ENCODE measurements at places on chromosomes 5 and 9.

DNA sequence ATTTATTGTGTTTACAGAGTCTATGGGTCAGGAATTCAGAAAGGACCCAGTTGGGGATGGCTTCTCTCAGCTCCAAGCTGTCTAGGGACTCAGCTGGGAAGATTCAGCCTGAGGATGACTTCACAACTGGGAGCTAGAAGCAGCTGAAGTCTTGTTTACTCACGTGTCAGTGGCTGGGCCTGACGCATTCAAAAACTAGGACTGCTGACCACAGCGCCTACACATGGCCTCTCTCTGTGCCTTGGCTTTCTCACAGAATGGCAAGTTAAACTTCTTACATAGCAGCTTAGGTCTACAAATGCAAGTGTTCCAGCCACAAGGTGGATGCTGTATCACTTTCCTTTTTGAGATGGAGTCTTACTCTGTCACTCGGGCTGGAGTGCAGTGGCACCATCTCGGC, 16.3 kb upstream of the PPP2CA start:
- peaks cover 18% of the 10 kb centered on the region for H3K27me3 ChIP-seq
- H3K4me1 ChIP-seq: no peaks in the 10 kb centered on the region
- no peak for DNase-seq
- H3K27ac ChIP-seq: no peak overlapping the region
- no peak overlapping the region for H3K4me3 ChIP-seq
- H3K36me3 ChIP-seq: no peaks in the 10 kb centered on the region

DNA sequence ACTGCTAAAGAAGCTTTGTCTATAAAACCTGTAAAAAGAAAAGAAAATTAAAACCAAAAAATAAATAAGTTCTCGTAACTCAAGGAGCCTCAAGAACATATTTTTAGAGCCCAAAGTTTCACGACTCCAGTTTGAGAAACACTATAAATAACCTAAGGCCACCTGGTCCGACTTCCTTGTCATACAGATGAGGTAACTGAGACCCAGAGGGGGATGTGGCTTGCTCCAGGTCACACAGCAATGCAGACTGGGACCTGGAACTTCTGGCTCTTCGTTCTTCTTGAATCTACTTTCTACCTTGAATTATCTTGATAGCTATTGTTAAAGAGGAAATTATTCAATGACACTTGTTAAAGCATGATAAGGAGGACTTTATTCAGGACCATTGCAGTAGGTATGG, 514.8 kb downstream of the CDK5RAP2 start:
- H3K4me3 ChIP-seq: no peak overlapping the region
- H3K27me3 ChIP-seq: no peaks in the 10 kb centered on the region
- no peak overlapping the region for H3K27ac ChIP-seq
- H3K36me3 ChIP-seq: no peaks in the 10 kb centered on the region
- no peaks in the 10 kb centered on the region for H3K4me1 ChIP-seq

- peaks cover 47% of the 10 kb centered on the region for H3K4me1 ChIP-seq
- H3K27ac ChIP-seq: no peak overlapping the region
- no peak for DNase-seq
- H3K36me3 ChIP-seq: peaks cover 3% of the 10 kb centered on the region
- no peak overlapping the region for H3K4me3 ChIP-seq
Measured at GRCh38 chr9:126468141-126468825, 141.7 kb downstream of the MVB12B start.

DNA sequence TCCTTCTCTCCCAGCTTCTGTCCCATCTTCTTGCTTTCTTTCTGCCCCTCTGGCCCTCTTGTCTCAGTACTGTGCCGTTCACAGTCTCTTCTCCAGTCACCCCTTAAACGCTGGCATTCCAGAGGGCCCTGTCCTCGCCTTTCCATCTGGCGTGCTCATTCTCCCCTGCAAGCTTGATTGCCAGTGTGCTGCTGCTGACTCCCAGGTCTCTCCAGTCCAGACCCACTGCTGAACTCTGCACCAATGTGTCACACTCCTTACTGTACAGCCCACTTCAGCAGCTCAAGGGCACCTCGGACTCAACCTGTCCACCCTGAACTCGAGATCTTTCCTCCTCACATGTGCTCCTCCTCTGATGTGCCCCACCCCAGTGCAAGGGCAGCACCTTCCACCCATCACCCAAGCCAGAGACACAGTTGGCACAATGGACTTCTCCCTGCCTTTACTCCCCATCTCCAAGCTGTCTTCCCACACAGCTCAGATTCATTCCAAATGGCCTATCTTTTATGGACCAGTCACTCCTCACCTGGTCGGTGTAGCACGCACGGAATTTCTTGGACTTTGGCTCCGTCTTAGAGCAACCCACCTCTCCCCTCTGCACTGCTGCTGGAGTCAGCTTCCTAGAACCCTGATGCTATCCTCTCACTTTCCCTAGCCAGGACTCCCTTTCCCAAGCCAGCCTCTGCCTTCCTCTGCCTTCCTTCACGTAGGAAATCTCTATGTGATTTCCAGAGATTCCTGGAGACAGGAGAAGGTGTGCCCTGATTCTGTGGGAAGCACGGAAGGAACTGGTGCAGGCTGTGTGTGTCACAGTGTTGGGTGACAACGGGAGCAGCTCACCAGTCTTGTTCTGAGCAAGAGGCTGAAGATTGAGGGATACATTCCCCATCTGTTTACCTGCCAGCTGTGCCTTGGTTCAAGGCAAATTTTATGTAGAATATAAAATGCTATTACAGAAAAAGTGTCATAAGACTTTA, 26.0 kb upstream of the SLC2A8 start:
- no peaks in the 10 kb centered on the region for H3K4me1 ChIP-seq
- H3K27ac ChIP-seq: no peak overlapping the region
- DNase-seq: no peak
- no peaks in the 10 kb centered on the region for H3K36me3 ChIP-seq

GRCh38 chr9:93406371-93406770, 45.1 kb upstream of the FAM120A start:
- H3K27ac ChIP-seq: no peak overlapping the region
- H3K4me3 ChIP-seq: no peak overlapping the region
- H3K4me1 ChIP-seq: no peaks in the 10 kb centered on the region

DNA sequence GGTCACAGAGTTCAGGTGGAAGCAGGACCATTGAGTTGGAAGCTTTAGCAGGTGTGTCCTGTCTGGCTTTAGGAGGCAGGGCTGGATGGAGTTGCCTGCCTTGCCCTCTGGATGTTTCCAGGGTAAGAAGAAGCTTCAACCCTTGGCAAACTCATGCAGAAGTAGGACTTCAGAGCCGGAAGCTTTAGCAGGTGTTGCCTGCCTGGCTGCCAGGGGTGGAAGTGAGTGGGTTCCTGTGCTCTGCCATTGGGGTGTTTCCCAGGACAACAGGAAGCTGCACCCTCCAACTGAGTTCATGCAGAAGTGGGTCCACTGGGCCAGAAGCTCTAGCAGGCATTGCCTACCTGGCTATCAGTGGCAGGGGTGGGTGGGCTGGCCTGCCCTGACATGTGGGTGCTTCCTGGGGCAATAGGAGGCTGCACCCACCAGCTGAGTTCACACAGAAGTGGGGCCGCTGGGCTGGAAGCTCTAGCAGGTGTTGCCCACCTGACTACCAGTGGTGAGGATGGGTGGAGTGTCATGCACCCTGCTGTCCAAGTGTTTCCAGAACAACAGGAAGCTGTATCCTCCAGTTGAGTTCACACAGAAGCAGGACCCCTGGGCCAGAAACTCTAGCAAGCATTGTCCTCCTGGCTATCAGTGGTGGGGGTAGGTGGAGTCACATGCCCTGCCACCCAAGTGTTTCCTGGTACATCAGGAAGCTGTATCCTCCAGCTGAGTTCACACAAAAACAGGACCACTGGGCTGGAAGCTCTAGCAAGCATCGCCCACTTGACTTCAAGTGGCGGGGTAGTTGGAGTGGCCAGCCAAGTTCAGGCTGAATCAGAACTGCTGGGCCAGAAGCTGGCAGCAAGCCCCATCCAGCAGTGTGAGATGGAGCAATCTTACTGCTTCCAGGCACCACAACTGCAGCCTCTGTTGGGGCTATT, 24.6 kb downstream of the LOX start:
- no peak overlapping the region for H3K27ac ChIP-seq
- H3K4me1 ChIP-seq: no peaks in the 10 kb centered on the region
- no peak for DNase-seq

- no peaks in the 10 kb centered on the region for H3K4me1 ChIP-seq
- H3K27ac ChIP-seq: no peak overlapping the region
- DNase-seq: no peak
- no peak overlapping the region for H3K4me3 ChIP-seq
Measured at GRCh38 chr9:75657015-75657414, 233.5 kb upstream of the PCSK5 start.

DNA sequence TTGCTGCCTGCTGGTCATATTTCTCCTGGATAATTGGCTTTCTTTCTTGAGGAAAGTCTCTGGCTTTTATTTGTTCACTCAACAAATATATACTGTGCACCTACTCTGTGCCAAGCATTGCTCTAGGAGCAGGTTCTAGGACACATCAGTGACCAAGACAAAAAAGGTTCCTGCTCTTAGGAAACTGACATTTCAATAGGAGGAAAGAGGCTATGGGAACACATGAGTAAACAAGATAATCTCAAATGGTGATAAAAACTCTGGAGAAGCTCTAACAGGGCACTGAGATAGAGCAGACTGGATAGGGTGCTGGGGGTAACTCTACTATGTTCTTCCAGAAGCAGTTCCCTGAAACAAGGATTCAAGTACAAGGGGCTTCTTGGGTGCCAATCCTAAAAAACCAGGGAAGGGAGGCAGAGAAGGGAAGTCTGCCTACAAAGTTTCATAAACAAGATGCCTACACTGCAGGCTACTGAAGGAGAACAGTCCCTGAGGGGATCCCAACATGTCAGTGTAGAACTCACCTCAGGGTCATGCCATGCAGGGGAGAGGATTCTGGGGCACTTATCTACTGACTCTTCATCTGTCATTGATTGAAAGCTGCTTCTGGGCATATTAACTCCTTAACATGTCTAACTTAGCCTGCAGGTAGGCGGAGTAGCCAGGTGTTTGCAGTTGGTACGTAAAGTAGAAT, 181.3 kb downstream of the GRIA1 start:
- H3K4me3 ChIP-seq: no peak overlapping the region
- no peak for DNase-seq
- no peak overlapping the region for H3K27ac ChIP-seq
- H3K36me3 ChIP-seq: no peaks in the 10 kb centered on the region
- no peaks in the 10 kb centered on the region for H3K27me3 ChIP-seq
- no peaks in the 10 kb centered on the region for H3K4me1 ChIP-seq

GRCh38 chr9:36976371-36977030, 57.6 kb downstream of the PAX5 start:
- H3K27me3 ChIP-seq: peaks cover 17% of the 10 kb centered on the region
- no peak overlapping the region for H3K27ac ChIP-seq
- H3K4me3 ChIP-seq: no peak overlapping the region
- no peaks in the 10 kb centered on the region for H3K4me1 ChIP-seq
- H3K36me3 ChIP-seq: no peaks in the 10 kb centered on the region

DNA sequence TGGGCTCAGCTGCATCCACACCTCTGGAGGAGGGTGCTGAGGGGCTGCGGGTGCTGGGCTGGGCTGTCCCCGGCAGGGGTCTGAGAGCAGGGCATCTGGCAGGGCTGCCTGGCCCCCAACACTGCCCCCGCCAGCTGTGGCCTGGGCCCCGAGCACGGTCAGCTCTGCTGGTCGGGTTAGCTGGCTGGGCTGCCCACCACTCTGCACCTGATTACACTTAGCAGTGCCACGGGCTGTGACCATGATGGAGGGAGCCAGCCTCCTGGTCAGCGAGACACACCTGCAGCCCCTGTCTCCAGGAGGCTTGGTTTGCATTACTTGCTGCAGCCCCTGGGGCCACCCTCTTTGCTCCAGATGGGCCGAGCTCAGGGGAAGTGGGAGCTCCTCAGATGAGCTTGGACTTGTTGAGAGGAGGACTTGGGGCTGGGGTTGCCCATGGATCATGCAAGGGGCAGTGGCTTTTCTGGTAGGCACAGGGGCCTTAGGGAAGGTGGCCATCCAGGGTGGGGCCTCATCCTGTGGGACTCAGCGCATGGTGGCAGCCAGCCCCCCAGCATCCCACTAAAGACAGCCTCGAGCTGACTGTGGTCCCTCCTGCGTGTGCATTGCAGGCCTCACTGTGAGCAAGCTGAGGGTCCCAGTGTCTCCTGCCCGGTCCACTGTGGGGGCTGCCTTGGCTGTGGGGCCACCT, 132.0 kb upstream of the FAM120A start:
- peaks cover 3% of the 10 kb centered on the region for H3K4me1 ChIP-seq
- no peak overlapping the region for H3K27ac ChIP-seq
- H3K27me3 ChIP-seq: peaks cover 18% of the 10 kb centered on the region
- no peak for DNase-seq

DNA sequence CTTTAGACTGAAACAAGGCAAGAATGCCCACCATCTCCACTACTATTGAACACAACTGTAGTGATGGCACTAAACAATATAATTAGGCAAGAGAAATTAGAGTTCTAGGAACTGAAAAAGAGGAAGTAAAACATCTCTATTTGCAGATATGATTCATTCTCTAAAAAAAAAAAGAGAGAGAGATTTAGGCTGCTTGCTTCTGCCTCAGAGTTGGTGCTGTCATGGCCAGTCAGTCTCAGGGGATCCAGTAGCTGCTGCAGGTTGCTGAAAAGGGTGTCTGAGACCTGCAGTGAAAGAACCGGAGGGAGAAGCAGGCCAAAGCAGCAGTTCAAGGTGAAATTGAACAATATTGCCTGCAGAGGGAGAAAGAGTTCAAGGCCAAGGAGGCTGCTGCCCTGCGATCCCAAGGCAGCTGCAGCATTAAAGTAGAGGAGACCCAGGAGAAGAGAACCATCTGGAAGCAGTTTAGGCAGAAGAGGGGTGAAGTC, 72.5 kb downstream of the AP3B1 start:
- no peak for DNase-seq
- no peaks in the 10 kb centered on the region for H3K27me3 ChIP-seq
- H3K4me1 ChIP-seq: peaks cover 8% of the 10 kb centered on the region
- H3K27ac ChIP-seq: no peak overlapping the region

GRCh38 chr5:55591686-55592085, 56.9 kb upstream of the PLPP1 start:
- peak overlapping the region; percentile 29 for H3K4me3 ChIP-seq
- peak overlapping the region; percentile 93 for H3K27ac ChIP-seq
- DNase-seq: no peak
- H3K36me3 ChIP-seq: peaks cover 7% of the 10 kb centered on the region
- H3K4me1 ChIP-seq: peaks cover 34% of the 10 kb centered on the region
- H3K27me3 ChIP-seq: no peaks in the 10 kb centered on the region

- DNase-seq: no peak
- H3K27ac ChIP-seq: no peak overlapping the region
- no peaks in the 10 kb centered on the region for H3K36me3 ChIP-seq
- H3K27me3 ChIP-seq: no peaks in the 10 kb centered on the region
- no peaks in the 10 kb centered on the region for H3K4me1 ChIP-seq
Measured at GRCh38 chr5:89253666-89254352, 370.8 kb upstream of the MEF2C start.
